ENCODE measurements at places on chromosomes 4 and X.

DNA sequence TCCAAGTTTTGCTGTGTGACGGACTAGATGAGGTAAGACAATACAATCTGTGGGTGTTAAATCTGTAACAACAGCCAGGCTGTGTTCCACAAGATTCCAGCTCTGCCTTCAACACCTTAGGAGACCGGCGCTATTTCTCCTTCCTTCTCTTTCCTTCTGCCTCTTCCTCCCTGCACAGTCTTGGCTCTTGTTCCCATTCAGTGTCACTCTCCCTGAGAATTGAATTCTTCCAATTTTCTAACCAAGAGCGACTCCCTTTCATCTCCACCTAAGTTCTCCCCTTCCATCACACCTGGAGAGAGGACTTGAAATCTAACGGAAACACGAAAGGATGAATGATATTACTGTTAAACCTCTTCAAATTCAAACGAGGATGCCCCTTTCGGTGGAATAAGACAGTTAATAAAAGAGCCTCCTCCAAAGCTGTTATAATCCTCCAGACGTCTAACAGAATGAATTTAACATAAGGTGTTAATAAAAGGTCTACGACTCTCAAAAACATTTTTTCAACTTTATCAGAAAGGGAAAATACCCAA lies 2.7 kb downstream of the EPHA5 start:
- no peak for DNase-seq

GRCh38 chr4:74315376-74315775 lies 7.1 kb downstream of the EPGN start:
- DNase-seq = no peak

DNA sequence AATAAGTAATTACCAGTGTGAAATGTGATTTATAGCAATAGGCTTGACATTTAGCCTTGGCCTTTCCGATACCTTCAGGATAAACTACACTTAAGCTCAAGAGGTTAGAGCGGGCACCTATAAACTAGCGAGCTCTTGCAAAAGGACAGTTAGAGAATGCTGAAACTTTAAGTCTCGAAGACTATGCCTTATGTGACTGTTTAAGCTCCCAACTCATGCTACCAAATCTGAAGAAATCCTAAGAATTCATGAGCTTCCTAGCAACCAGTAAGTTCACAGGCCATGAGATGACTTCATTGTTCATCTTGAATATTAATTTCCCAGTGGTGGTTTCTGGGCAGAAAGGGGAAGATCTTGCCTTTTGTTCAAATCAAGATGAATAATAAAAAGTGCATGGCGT lies 4.7 kb downstream of the STOX2 start:
- DNase-seq = no peak

DNA sequence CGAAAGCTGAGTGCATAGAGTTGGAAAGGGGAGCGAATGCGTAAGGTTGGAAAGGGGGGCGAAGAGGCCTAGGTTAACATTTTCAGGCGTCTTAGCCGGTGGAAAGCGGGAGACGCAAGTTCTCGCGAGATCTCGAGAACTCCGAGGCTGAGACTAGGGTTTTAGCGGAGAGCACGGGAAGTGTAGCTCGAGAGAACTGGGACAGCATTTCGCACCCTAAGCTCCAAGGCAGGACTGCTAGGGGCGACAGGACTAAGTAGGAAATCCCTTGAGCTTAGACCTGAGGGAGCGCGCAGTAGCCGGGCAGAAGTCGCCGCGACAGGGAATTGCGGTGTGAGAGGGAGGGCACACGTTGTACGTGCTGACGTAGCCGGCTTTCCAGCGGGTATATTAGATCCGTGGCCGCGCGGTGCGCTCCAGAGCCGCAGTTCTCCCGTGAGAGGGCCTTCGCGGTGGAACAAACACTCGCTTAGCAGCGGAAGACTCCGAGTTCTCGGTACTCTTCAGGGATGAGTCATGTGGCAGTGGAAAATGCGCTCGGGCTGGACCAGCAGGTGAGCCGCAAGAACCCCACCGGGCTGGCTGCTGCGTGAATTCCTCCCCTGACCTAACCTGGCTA lies at the start of gene DDX3X:
Gene DDX3X, plus strand, starts transcription at position 419 of the 619 bp plus-strand sequence. Its CDS starts 91 bp downstream, at position 510.
- peak; percentile 47 for DNase-seq

- DNase-seq = no peak
Measured at GRCh38 chr4:153383131-153383530, 38.6 kb downstream of the MND1 start.

- DNase-seq = no peak
Measured at GRCh38 chr4:56627985-56628384, 53.1 kb downstream of the HOPX start.

DNA sequence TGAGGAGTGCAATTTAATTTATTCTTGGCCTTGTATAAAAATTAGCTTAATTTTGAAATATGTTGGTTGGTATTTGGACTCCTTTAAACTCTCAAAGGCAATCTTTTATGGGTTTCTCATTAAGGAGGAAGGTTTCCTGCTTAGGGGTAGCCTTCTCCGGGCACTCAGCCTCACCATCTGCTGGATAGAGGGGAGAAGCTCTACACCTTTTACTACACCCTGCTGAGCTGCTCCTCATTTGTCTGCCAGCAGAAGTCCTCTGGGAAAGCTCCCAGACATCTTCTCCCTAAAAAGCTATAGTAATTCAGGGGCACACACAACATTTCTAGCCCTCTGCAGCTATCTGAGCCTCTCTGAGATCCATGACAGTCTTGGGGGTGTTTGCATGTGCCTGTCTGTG lies 179.1 kb downstream of the SOWAHB start:
- no peak for DNase-seq

- no peak for DNase-seq
Measured at GRCh38 chrX:101357166-101357795, 8.7 kb upstream of the TIMM8A start.
